ENCODE measurements at places on chromosomes 2 and 18. TPM values are rescaled to one million over a fixed set of nuclear protein-coding genes. Genes with fewer than 3 reads are reported as not detected.

GRCh38 chr2:69017835-69018234 lies 4.9 kb downstream of the ANTXR1 start:
- no peak for DNase-seq

- DNase-seq: no peak
These were observed 48.8 kb downstream of the C2orf42 start for GRCh38 chr2:70141902-70142589.

GRCh38 chr2:238339814-238340213 lies 19.5 kb downstream of the TRAF3IP1 start:
- no peak for DNase-seq

- no peak for DNase-seq
These were observed 72.4 kb upstream of the TNP1 start for GRCh38 chr2:216932113-216932862.

DNA sequence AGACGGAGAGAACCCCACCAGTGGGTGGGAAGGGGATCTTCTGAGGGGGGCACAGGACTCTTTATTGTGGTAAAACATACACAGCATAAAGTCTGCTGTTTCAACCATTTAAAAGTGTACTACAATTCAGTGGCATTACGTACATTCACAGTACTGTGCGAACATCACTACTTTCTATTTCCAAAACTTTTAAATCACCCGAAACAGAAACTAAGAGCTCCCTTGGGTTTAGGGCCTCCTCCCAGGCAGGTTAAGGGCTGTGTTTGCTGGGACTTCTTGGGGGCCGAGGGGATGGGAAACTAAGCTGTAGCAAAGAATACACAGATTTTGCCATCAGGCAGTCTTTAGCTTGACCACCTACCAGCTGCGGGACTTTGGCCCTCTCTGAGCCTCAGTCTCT lies 242.0 kb downstream of the HAUS1 start:
- no peak for DNase-seq

DNA sequence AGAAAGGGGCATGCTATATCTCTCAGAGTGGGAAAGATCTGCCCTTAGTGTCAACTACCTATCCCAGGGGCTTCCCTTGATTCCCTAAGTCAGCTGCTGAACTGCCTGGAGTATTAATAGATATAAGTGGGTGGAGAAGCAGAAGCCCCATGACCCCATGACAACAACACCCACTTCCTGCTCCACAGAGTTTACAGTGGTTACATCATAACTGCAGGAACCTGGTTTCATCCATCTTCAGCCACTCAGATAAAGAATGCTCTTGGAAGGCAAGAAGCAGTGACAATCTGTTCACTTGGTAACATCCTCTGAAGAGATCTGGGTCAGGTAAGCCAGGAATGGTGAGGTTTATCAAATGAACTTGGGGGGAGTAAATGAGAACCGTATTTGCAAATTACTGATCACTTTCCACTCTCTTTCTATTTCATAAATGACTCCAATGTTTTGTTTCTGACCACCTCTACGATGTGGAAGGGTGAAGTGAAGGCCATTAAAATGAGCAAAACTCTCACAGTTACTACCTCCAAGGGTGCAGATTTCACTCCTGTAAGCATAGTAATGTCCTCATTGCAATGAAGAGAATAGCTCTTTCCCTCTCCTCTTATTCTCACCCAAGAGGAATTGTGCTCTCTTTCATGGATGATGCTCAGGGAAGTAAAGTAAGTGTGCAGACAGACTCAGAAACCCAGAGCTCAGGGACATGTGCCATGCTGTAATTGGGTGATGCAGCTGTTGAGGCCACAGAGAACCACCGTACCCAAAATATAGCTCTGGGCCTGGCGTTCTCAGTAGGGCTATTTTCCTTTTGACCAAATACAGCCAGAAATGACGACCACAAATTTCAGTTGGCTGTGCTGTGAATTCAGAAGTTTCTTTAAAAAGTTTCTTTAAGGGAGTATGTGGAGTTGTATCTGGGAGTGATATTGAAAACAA lies 192.8 kb upstream of the APCDD1 start:
- DNase-seq: no peak

- no peak for DNase-seq
These were observed 264.2 kb downstream of the SS18 start for GRCh38 chr18:25825979-25826776.

- no peak for DNase-seq
These were observed 126.7 kb downstream of the OLA1 start for GRCh38 chr2:174121612-174122011.

- DNase-seq: no peak
These were observed 106.3 kb downstream of the ABCA12 start for GRCh38 chr2:215032153-215032552.

- no peak for DNase-seq
These were observed 38.2 kb downstream of the CENPO start for GRCh38 chr2:24831221-24832072.

DNA sequence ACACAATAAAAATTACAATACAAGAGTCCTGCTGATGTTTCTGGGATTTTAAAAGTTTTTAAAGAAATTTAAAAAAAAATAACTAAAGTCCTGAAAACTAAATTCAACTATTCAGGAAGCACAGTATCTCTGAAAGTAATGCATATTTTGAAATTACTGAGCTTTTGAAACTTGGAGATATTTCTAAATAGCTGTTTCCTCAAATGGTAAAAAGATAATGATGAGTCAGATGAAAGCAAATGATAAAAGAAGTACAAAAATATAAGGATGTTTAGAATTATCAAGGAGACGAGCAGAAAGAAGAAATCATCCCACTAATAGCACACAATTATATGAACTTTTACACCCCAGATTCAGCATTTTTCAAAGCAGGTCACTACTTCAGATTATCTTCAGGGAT lies 90.2 kb upstream of the SLC25A52 start:
- DNase-seq: no peak

DNA sequence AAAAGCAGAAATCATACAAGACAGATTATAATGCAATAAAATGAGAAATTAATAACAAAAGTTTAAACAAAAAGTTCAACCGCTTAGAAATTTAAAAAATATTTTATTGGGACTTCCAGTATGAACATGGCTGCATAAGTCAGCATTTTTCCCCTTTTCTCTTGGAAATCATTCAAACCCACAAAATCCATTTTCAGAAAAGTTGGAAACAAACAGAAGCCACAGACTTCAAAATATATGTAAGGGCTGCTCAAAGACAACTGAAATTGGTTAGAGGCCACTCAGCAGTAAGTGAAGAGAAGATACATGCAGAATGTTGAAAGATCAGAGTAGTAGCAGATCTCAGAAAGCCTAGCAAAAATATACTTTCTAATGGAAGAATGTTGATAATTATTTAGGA lies 194.0 kb downstream of the DYSF start:
- no peak for DNase-seq

ALPP gene
- polyA plus RNA-seq: not detected

DNA sequence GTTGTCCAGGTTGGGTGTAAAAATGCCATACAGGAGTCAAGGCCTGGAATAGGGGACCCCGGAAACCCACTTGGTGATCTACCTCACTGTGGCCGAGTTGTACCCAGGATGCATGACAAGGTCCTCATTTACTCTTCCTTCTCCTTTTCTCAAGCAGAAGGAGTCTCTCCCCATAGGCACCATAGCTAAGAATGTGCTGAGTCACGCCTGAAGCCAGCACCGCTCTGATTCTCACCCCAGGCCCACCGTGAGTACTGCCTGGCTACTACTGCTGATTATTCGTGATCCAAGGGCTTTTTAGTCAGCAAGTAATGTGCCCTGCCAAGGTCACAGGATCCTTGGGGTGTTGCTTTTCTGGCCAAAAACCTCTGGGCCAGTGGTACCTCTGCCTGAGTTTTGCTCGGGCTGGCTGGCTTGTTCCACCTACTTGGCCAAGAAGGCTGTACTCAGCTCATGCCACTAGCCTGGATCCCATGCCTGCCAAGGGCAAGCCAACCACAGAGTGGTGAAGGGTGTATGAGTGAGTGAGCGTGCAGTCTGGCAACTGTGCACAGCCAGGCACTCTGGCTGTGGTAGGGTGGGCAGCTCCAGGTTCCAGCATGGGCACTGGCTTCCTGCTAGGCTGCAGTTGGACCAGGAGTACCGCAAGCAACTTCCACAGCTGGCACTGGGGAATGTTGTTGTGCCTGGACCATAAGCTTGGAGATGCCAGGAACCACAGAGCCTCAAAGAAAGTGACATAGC lies 650.1 kb upstream of the VRK2 start:
- DNase-seq: no peak

DNA sequence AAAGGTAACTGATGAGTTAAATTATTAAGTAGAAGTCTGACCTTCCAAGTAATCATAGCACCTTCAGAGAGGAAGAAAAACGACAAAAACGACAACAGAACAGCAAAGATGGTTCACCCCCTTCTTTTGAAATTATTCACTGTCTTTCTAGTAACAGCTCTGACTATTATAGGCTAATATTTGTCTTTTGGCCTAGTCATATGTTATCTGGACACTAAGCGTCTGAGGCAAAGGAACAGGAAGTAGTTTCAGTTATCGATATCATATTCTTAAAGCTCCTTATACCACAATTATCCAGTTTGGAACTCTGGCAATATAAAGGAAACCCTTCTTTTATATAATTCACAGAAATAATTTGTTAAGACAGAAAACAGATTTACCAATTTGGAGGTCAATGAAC lies 27.6 kb upstream of the SLC40A1 start:
- no peak for DNase-seq

- DNase-seq: no peak
These were observed 663 bp downstream of the RHBDD1 start for GRCh38 chr2:226836548-226836885.

GRCh38 chr2:24691806-24692205 lies 101.4 kb downstream of the PTRHD1 start:
- DNase-seq: no peak

TRIM43 gene
- not detected for polyA plus RNA-seq

RAMP1 gene
- 0.52 TPM for polyA plus RNA-seq

RIT2 gene
- polyA plus RNA-seq: not detected

- no peak for DNase-seq
These were observed 138.2 kb downstream of the VAPA start for GRCh38 chr18:10051877-10052631.

DNA sequence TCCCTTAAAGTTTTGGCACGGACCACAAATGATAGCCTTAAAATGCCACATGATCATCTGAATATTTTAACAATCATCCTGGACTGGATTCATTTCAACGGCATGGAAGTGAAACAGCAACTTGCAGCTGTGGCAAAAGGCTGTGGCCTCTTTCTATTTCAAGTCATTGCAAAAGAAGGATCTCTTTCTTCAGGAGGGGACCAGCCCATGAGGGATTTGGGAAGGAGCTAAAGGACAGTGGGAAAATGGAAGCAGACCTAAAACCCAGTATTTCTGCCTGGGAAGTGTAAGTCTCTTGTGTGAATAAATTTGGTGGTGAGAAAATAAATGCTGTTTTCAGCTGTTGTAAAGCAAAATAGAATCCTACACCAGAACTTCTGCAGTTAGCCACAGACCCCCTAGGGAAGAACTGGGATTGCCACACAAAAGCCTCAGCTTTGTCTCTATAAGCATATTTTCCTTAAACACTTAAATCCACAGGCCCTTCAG lies 107.3 kb upstream of the ZFP36L2 start:
- DNase-seq: no peak

CLIP4 gene
- polyA plus RNA-seq: 21.7 TPM

GRCh38 chr2:101808006-101808562 lies 110.6 kb downstream of the MAP4K4 start:
- DNase-seq: no peak

- DNase-seq: no peak
These were observed 67.8 kb upstream of the ARL4C start for GRCh38 chr2:234564699-234565098.

DNA sequence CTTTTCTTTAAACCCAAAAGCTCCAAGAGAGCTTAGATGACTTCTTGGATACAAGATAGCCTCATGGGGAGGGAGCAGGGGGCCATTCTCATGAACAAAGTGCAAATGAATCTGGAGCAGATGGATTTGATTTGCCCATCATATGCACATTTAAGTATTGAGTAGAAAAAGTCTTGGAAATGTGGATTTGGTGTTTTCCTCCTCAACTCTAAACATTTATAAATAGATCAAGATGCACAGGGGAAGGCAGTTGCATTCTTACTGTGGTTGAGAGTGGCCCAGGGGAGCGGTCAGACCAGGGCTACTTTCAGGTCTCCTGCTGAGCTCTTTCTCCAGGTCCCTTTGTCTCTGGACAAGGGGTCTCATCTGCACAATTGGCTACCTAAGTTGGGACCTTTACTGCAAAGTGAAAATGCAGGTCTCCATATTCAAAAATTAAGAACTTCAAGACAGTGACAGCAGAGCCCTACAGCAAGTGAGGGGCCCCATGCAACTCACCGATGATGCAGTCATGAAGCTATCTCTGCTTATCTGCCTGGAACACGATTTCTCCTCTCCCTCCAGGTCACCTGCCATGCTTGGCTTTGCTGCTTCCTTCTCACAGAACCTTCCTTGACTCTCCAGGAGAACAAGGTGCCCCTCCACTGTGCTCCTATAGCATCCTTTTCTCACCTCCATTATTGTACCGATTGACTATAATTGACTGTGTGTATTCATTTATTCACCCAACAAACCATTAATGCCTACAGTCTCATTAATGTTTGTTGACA lies 145.4 kb downstream of the LPIN1 start:
- no peak for DNase-seq

DNA sequence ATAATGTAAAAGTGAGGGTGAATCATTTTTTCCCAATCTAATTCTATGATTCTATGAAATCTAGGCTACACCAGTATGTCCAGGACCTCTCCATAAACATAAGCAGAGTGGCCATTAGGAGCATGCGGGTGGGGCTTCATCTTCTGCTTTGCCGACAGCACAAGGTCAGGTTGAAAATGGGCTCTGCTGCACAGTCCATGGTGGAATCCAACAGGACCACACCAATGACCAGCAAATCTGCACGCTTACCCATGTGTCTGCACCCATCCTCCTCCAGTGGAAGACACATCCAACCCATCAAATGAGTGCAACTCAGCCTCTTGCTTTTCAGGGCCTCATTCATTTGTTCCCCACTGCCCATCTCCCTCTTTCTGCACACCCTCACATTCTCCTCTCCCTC lies 43.3 kb upstream of the SKOR2 start:
- DNase-seq: no peak

GALR1 gene
- not detected for polyA plus RNA-seq

GRCh38 chr2:56806924-56807323 lies 623.1 kb downstream of the CCDC85A start:
- DNase-seq: no peak

DNA sequence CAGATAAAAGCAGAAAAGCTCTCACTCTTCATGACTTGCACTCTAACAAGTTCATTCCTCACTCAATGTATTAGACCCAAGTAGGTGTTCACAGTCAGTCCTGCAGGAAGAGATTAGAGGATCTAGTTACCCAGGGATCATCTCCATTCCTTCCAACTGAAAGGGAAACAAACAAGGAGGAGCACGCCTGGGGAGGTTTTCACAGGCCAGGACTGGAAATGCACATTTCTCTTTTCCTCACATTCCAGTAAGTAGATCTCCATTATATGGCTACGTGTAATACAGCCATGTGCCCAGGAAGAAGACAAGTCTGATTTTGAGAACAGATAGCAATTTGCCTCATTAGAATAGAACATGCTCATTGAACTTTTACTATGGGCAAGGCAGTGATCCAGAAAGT lies 1132.2 kb upstream of the FAM98A start:
- DNase-seq: no peak

GRCh38 chr2:197675246-197675645 lies at the start of gene RFTN2:
RFTN2 (minus strand) TSS chr2:197675587; CDS start chr2:197675458, 129 bp downstream.
- no peak for DNase-seq

GRCh38 chr2:241268306-241268705 lies 47.2 kb downstream of the HDLBP start:
- DNase-seq: no peak

Measured in naive thymus-derived CD4-positive, alpha-beta T cell (primary cell).